ENCODE measurements at places on chromosomes 3 and 15.

DNA sequence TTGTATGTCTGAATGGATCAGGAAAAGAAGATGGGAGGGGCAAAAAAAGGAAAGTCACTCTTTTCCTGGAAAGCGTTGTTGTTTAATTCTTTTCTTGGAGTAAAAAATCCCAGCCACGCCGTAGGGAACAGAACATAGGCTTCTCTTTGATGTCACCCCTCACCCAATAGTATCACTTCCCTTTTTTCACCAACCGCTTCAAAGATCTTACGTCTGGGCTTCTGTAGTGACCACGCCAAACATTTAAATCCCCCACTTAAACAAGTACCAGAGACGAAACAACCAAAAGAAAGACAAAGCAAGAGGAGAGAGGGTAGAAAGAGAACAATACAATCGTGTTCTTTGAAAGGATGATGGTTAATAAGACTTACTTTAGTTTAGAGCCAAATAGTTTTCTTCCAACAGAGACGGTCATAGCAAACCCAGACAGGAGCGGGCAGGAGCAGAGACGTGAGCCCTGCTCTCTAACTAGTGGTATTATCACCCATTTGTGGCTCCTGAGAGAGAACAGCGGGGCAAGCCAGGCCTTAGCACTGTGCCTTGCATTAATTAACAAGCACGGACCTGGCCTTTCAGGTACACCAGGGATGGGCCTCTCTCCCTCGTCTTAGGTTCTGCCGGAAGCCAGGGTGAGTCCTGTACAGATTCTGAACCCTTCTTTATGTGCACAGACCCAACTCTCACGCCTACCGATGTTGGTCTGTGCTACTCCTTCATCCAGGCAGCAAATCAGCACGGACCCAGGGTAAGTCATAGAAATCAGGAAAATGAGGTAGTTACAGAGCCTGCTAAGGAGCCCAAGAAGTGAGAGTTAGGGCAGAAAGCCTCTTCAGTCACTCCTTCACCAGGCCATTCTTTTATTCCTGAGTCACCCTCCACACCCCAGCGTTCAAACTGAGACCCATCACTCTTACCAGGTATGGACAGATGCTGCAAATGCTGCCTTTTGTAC, 28.2 kb upstream of the BCL6 start:
- DNase-seq, result no peak

GRCh38 chr3:123745184-123745855, 138.8 kb downstream of the MYLK start:
- DNase-seq, result no peak

DNA sequence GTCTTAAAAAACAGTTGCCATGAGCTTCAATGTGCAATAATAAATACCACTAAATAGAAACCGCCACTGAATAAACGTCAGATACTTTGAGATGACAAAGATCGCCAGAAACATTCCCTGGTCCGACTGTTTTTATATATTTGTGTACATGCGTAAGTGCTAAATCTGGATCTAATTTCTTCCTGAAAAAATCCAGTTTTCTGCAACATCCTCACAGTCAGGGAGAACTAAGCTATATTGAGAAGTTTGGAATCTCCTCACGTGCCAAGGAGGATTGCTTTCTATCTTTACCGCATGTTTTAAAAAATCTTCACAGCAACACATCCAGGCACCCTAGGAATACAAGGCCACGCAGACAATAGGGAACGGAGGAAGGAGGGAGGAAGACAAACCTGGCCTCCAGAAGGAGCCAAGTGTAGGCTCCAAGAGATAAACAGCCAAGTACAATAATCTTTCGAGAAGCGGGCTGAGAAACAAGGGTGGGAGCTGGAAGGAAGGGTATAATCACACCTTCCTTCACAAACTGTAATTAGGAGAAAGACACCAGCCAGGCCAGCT, 5.7 kb downstream of the VGLL4 start:
- no peak for DNase-seq

GRCh38 chr3:136678981-136679380, 73.2 kb downstream of the STAG1 start:
- DNase-seq, result no peak

GRCh38 chr15:96312641-96313335, 17.7 kb upstream of the NR2F2 start:
- DNase-seq, result no peak

GRCh38 chr3:149473357-149474249, 894 bp upstream of the TM4SF4 start:
- DNase-seq, result no peak

DNA sequence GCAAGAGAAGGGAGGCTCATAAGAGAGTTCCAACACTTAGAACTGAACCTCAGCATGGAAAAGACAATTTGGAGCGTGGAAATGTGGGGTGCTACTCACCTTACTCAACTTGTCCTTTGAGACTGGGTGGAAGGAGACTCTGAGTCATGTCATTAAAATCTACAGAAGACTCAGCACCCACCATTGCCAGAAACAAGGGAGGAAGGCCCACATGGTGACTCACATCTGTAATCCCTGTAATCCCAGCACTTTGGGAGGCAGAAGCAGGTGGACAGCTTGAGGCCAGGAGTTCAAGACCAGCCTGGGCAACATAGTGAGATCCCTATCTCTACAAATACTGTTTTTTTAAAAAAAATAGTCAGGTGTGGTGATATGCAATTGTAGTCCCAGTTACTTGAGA, 161.9 kb upstream of the UBE3A start:
- no peak for DNase-seq

DNA sequence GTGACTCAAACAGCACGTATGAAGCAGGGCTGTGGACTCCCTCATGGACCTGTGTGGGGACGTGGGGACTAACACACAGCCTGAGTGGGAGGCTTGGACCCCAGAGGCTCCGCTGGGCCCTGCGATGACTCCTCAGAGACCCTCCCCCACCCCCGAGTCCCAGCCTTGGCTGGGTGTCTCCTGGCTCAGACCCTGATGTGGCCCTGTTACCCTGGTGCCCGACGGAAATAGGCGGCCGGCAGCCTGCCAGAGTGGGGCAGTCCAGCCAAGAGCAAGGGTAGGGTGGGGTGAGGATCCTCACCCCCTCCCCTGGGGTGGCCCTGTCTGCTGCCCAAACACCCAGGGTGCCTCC, 15.3 kb downstream of the TNK2 start:
- DNase-seq, result no peak

DNA sequence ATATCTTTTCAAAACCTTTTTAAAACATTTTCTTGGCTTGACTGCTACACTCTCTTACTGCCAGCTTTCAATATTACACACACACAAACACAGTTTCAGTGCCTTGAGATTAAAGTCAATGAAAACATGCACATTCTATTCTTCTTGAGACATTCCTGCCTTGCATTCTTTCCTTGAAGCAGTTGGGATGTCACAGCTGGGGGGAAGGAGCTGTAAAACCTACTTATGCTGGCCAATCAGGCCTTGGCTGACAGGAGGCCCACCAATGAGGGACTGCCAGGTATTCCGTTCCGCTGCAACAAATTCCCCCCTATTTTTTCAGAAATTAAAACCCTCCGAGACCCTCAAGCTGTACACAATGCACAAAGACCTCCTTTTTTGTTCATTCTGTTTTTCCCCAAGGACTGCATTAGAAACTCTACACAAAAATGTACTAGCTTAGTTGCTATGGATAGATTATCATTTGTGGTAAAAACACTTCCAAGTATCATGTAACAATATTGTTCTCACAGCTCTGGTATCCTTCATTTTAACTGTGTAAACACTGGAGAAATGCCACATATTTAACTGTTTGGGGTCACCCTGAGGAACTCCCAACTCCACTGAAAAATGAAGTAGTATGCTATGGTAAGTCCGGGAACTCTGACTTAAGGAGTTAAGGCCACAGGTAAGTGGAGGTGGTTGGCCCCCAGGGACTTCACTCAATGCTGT, 18.5 kb downstream of the FSTL1 start:
- no peak for DNase-seq

GRCh38 chr3:72317491-72317890, 530.8 kb downstream of the SHQ1 start:
- DNase-seq, result no peak

- no peak for DNase-seq
These were observed 139.1 kb downstream of the RTP4 start for GRCh38 chr3:187507266-187507665.

- DNase-seq, result no peak
These were observed 73.8 kb downstream of the RBPMS2 start for GRCh38 chr15:64701482-64702184.

Measured in NCI-H1048 (cell line).